ENCODE measurements at places on chromosomes 16 and 17.

DNA sequence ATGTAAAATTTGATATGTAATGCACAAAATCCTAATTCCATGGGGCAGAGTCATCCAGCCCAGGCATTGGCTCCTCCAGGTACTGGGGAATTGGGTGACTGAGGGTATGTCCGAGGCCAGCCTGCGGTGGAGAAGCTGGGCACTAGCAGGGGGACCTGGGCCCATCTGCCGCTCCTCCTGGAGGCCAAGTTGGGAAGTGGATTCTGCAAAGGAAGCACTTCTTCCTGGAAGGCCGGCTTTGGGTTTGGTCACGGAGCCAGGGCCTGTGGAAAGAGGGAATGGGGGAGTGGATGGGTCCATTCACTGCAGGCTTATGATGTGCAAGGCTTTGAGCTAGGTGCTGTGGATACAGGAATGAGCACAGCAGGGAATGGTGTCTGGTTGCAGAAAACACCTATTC lies 85.8 kb downstream of the GNAO1 start:
- DNase-seq = no peak

GRCh38 chr16:8725513-8726178 lies 51.2 kb downstream of the ABAT start:
- no peak for DNase-seq

DNA sequence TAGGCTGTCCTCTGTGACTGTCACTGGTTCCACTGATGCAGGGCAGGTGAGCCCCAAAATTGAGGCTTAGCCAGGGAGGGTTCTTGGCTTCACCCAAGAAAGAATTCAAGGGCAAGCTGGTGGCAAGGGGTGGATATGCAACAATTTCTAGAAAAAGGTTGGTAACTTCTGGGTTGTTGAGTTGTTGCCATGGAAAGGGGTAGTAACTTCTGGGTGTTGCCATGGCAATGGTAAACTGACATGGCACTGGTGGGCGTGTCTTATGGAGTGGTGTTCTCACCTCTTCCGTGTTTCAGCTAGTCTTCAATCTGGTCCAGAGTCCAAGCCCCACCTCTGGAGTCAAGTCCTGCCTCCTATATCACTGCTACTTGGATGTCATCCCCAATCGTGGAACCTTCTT lies 9.5 kb upstream of the GUCY2D start:
- no peak for DNase-seq

- peak; percentile 38 for DNase-seq
Measured at GRCh38 chr16:88387941-88388627, 5.3 kb downstream of the ZNF469 start.

GRCh38 chr17:82830249-82830661 lies 9.6 kb downstream of the ZNF750 start:
- DNase-seq = peak; percentile 88

DNA sequence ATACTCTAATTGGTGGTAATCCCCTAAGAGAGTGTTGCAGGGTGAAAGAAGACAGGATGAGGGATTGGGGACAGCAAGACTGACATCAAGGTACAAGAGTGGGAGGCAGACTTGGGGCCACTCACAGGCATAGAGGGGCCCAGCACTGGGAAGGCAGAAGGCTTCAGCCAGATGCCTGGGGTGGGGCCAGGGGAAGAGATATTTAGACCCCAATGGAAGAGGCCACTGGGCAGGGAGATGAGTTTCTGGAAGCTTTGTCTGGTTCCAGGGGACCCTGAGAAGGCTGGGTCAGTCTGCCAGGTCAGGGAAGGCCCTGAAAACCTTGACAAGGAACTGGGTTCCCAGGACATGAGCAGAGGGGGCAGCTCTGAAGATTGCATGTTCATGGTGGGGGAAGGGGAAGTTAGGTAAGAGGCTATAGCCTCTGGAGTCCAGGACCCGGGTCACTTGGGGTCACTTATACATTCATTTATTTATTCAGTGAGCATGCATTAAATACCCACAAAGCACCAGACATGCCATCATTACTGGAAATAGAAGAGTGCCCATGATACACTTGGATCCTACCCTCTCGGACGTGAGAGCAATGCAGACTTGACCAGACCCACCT lies 92.9 kb downstream of the TMEM132E start:
- no peak for DNase-seq

DNA sequence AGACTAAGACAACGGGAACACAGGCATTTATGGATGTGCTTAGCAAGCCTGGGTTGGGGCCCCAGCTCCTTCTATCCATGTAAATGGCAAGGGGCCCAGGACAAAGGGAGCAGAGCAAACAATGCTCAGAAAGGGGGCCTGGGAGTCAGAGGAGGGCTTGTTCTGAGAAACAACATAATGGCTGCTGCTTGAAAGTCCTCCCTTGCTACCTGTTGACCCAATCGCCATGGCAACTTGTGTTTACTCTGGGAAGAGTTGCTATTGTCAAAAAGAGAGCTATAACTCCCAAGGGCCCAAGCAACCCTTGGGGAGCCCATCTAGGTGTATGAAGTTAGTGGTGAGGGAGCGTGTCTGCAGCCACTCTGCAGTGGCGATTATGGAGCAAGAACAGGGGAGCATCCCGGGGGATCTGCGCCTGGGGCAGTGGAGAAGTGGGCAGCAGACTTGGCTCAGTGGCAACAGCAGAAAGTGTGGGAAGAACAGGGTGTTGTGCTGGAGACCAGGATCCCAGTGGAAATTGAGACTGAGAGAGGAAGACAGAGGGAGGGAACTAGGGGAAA lies 118.7 kb upstream of the NLRP1 start:
- DNase-seq = no peak
